HFFc6 (cell line): ENCODE measurements at places on chromosomes 4 and X. TPM values are rescaled to one million over a fixed set of nuclear protein-coding genes. Genes with fewer than 3 reads are reported as not detected.

CHST7 gene
- 16.6 to 18.2 TPM (median 17.4 TPM) in 3 replicates for total RNA-seq

F8A2 gene
- not detected in 3 replicates for total RNA-seq

GRCh38 chrX:15748841-15749240 lies 10.8 kb downstream of the CA5B start:
- no peak for DNase-seq
- H3K4me3 ChIP-seq, result 0 out of 2 replicates have a peak overlapping the region, but pooled peaks have one; percentile 22
- no peaks in the 10 kb centered on the region for H3K36me3 ChIP-seq
- H3K27me3 ChIP-seq, result no peaks in the 10 kb centered on the region
- H3K4me1 ChIP-seq, result peaks cover 34% of the 10 kb centered on the region

DNA sequence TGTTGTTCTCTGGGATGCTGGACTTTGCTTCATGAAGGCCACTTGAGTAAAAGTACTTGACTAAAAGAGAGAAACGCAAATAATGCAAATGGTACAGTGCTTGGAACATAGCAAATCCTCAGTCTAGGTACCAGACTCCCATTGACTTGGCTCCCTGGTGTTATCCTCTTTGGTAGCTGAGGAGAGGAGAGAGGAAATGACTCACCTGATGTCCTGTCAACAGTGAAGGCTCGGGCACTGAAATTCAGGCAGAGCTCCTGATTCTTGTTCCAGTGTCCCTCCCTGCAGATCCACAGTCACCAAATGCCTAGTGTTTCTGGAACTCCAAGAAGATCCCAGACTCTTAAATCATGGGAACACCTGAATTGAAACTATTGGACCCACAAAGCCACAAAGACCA lies 22.5 kb upstream of the TCEAL4 start:
- H3K4me1 ChIP-seq, result peaks cover 21% of the 10 kb centered on the region
- H3K27me3 ChIP-seq, result no peaks in the 10 kb centered on the region; the same call in 1 of the 2 replicates
- no peak for DNase-seq
- no peak overlapping the region for H3K27ac ChIP-seq
- no peak overlapping the region for H3K4me3 ChIP-seq
- 0 out of 2 replicates have a peak, but pooled peaks cover 3% of the 10 kb centered on the region for H3K36me3 ChIP-seq

GRCh38 chrX:119695535-119696050 lies 2.6 kb upstream of the SEPTIN6 start:
- H3K27ac ChIP-seq, result no peak overlapping the region
- no peak overlapping the region for H3K4me3 ChIP-seq
- H3K27me3 ChIP-seq, result no peaks in the 10 kb centered on the region
- no peaks in the 10 kb centered on the region for H3K36me3 ChIP-seq
- H3K4me1 ChIP-seq, result peaks cover 20% of the 10 kb centered on the region
